Fibroblast of lung (primary cell): ENCODE measurements at places on chromosomes 2 and 18. TPM values are rescaled to one million over a fixed set of nuclear protein-coding genes. Genes with fewer than 3 reads are reported as not detected.

Gene RAB17
- 0.17 and 0.26 TPM in 2 replicates for total RNA-seq

Gene CETN1
- total RNA-seq: not detected in 2 replicates

Gene VWA3B
- total RNA-seq: 0.17 and 0.26 TPM in 2 replicates

Gene CRACDL
- total RNA-seq: under 0.01 TPM in 1 of 2 replicates, not detected in the other

Gene HEATR5B
- 16.7 and 22.0 TPM in 2 replicates for total RNA-seq

Gene CDH2
- total RNA-seq: 2.0 and 8.7 TPM in 2 replicates

GRCh38 chr2:202032846-202033316, 774 bp upstream of the FZD7 start:
- H3K4me3 ChIP-seq: peak overlapping the region; percentile 81
- DNase-seq: peak; percentile 60
- peaks cover 3% of the 10 kb centered on the region for H3K4me1 ChIP-seq
- H3K27ac ChIP-seq: peak overlapping the region; percentile 88
- peaks cover 8% of the 10 kb centered on the region for H3K36me3 ChIP-seq

DNA sequence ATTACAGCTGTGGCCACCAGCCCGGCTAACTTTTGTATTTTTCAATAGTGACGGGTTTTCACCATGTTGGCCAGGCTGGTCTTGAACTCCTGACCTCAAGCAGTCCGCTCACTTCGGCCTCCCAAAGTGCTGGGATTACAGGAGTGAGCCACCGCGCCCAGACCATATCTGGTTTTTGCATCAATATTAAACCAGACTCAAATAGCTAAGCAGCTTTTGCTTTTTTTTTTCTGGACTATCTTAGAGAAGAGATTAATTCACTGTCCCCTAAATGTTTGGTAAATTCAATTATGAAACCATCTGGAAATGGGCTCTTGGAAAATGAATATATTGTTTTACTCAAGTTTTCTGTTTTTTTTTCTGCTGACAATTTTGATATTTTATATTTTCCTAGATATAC, 183.7 kb downstream of the DOK6 start:
- no peak for DNase-seq
- no peaks in the 10 kb centered on the region for H3K27me3 ChIP-seq
- H3K4me1 ChIP-seq: no peaks in the 10 kb centered on the region
- H3K36me3 ChIP-seq: no peaks in the 10 kb centered on the region
- H3K27ac ChIP-seq: no peak overlapping the region
- H3K4me3 ChIP-seq: no peak overlapping the region

GRCh38 chr2:202215179-202215578, 23.2 kb downstream of the SUMO1 start:
- no peaks in the 10 kb centered on the region for H3K27me3 ChIP-seq
- H3K36me3 ChIP-seq: no peaks in the 10 kb centered on the region
- H3K4me3 ChIP-seq: no peak overlapping the region

DNA sequence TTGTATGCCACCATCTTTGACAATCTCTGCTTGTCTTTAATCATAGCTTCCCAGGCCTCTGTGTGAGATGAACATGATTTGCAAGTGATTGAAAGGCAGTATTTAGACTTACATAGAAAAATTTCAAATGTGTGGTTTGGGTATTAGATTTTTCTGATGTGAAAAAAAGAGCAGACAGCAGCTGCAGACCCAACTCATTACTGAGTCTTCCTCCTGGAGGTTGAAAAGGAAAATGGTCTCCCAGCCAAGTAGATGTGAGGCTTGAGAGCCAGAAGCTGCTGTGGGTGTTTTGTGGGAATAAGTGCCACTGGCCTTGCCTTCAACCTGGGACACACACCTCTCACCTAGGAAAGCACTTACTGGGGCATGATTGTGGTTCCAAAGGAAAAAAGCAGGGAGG, 92.5 kb downstream of the KCTD18 start:
- no peak overlapping the region for H3K27ac ChIP-seq
- no peak for DNase-seq
- H3K27me3 ChIP-seq: no peaks in the 10 kb centered on the region
- no peaks in the 10 kb centered on the region for H3K4me1 ChIP-seq
- H3K36me3 ChIP-seq: peaks cover 14% of the 10 kb centered on the region

GRCh38 chr2:149389506-149390167, 59.2 kb downstream of the LYPD6 start:
- H3K4me3 ChIP-seq: no peak overlapping the region
- DNase-seq: no peak
- no peaks in the 10 kb centered on the region for H3K27me3 ChIP-seq
- H3K36me3 ChIP-seq: no peaks in the 10 kb centered on the region

DNA sequence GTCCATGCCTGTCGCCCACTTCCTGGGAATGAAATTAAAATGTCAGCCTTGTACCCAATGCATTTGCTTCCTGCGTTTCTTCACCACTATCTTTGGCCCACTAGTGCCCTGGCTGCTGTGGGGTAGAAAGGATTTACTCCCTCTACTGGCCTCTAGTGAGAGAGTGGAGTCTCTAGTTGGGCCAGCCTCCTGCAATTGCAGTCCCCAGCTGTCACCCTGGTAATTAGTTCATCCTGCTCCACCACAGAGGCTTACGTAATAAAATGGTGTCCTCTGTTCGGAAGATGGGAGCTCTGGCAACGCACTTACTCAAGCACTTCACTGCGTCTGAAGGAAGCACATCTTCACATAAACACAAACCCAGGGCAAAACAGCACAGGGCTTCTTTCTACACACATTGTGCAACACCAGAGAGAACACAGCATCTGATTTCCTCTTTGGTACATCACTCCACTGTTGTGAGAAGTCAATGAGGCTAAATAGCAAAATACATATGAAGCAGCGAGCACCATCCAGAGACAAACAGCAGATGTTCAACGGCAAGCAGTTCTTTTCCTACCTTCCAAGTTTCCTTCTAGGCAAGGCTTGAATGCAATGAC, 274.6 kb downstream of the LRATD1 start:
- no peaks in the 10 kb centered on the region for H3K36me3 ChIP-seq
- H3K4me3 ChIP-seq: no peak overlapping the region
- H3K27me3 ChIP-seq: no peaks in the 10 kb centered on the region
- no peak for DNase-seq
- H3K27ac ChIP-seq: no peak overlapping the region

DNA sequence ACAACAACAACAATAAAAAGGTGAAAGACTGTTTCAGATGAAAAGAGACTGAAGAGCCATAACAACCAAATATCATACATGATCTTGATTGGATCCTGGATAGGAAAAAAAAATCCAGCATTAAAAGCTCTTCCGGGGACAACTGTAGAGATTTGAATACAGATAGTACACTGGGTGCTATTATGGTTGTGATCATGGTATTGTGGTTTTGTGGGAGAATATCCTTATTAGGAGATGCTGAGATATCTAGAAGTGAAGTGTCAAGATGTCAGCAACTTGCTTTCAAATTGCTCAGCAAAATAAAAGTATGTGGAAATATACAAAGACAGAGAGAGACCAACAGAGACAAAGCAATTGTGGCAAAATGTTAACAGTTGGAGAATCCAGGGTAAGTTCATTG, 15.5 kb upstream of the SPATA3 start:
- no peaks in the 10 kb centered on the region for H3K36me3 ChIP-seq
- H3K4me1 ChIP-seq: no peaks in the 10 kb centered on the region
- H3K27me3 ChIP-seq: peaks cover 6% of the 10 kb centered on the region
- H3K4me3 ChIP-seq: no peak overlapping the region
- H3K27ac ChIP-seq: no peak overlapping the region

- DNase-seq: no peak
- no peaks in the 10 kb centered on the region for H3K4me1 ChIP-seq
- peaks cover 8% of the 10 kb centered on the region for H3K27me3 ChIP-seq
- H3K36me3 ChIP-seq: no peaks in the 10 kb centered on the region
- no peak overlapping the region for H3K4me3 ChIP-seq
- H3K27ac ChIP-seq: no peak overlapping the region
Measured at GRCh38 chr18:79804130-79804787, 6.5 kb downstream of the KCNG2 start.

DNA sequence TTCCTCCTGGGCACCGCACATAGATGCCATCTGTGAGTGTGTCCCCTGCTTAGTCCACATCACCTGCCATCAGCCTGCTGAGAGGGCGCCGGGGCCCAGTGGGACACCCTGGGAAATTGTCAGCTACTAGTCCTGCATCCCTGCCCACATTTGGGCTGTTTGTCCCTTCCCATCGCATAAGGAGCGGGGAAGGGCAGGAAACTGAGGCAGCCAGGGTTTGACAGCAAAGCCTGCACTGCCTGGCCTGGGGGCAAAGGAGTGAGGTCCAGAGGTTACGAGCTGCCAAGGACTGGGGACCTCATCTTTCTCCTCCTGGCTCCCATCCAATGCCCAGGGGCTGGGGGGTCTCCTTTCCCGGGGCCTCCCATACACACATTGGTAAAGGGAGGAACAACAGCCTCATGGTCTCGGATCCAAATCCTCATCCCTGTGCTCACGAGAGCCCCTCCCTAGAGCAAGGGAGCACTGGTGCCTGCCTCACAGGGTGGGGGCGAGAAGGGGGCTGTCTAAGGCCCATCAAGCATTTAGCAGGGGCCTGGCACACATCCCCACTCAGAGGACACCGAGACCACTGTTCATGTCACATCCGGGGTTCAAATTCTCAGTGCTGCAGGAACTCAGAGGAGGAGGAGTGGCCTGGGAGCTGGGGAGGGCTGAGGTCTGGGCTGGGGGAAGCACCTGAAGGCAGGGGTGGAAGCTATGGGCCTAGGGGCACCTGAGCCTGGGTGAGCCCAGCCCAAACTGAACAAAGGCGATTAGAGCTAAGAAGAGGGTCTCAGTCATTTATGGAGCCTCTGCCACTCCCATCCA, 113.8 kb downstream of the SMAD7 start:
- no peak for DNase-seq
- peaks cover 24% of the 10 kb centered on the region for H3K4me1 ChIP-seq
- no peak overlapping the region for H3K27ac ChIP-seq
- peaks cover 2% of the 10 kb centered on the region for H3K36me3 ChIP-seq
- no peak overlapping the region for H3K4me3 ChIP-seq

- no peak for DNase-seq
- H3K36me3 ChIP-seq: no peaks in the 10 kb centered on the region
- no peak overlapping the region for H3K27ac ChIP-seq
- H3K4me3 ChIP-seq: no peak overlapping the region
- no peaks in the 10 kb centered on the region for H3K4me1 ChIP-seq
- peaks cover 2% of the 10 kb centered on the region for H3K27me3 ChIP-seq
Measured at GRCh38 chr2:65032019-65032975, 23.9 kb upstream of the CEP68 start.

DNA sequence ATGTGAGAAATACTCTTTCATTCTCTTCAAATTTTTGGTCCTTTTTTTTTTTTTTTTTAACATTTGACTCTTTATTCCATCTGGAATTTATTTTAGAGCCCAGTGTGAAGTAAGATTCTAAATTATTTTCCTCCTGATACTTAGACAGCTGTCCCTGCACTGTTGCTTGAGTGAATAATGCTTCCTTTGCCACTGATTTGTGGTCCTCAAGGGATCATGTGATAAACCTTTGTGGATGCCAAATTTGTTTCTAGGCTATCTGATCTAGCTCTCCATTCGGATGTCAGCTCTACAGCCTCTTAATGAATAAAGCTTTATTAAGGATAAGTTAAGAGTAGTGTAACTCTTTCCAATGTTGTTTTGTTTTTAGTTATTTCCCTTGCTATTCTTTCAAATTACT, 142.3 kb downstream of the SMAD7 start:
- no peak overlapping the region for H3K4me3 ChIP-seq
- no peaks in the 10 kb centered on the region for H3K27me3 ChIP-seq
- no peak for DNase-seq
- no peaks in the 10 kb centered on the region for H3K4me1 ChIP-seq
- no peak overlapping the region for H3K27ac ChIP-seq

DNA sequence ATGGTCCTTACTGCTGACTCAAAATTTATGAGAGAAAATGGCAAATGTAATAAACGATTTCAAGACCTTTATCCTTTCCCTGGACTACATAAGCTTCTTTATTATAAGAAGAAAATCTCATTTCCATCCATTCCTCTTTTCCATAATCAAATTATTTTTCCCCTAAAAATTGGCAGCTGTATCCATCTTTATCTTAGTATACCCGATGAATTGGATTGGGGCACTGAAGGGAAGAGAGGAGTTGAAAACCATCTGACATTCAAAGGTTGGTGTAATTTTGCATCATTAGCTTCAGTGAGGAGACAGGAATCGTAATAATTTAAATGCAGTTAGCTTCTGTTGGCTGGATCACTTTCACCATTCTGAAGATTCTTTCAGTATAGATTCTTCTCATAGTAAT, 574.1 kb downstream of the XIRP2 start:
- DNase-seq: no peak
- H3K27ac ChIP-seq: no peak overlapping the region
- no peaks in the 10 kb centered on the region for H3K27me3 ChIP-seq
- H3K4me1 ChIP-seq: no peaks in the 10 kb centered on the region
- H3K4me3 ChIP-seq: no peak overlapping the region
- no peaks in the 10 kb centered on the region for H3K36me3 ChIP-seq

- peaks cover 3% of the 10 kb centered on the region for H3K4me1 ChIP-seq
- no peak overlapping the region for H3K4me3 ChIP-seq
- peaks cover 2% of the 10 kb centered on the region for H3K36me3 ChIP-seq
- no peak overlapping the region for H3K27ac ChIP-seq
Measured at GRCh38 chr2:134362152-134362668, 108.3 kb downstream of the MGAT5 start.

DNA sequence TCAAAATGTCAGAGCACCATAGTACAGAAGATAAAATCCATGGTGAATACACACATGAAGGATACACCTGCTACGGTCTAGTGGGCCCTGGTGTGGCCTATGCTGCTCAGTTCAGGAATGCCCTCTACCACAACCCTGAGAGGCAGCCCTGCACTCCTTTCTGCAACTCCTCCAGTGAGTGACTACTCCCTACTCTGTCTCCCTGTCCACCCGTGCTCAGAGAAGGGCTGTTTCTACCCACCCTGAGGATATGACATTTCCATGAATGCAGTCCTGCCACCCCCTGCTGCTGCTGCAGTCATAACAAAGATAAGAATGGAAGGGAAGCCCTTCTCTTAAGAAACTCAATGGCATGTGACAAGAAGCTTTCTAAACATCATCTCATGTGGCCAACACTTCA, 137.0 kb downstream of the EN1 start:
- no peak overlapping the region for H3K4me3 ChIP-seq
- peaks cover 3% of the 10 kb centered on the region for H3K27me3 ChIP-seq
- no peak for DNase-seq
- no peaks in the 10 kb centered on the region for H3K36me3 ChIP-seq
- no peak overlapping the region for H3K27ac ChIP-seq

- no peak overlapping the region for H3K27ac ChIP-seq
- DNase-seq: no peak
- H3K4me3 ChIP-seq: no peak overlapping the region
Measured at GRCh38 chr2:84886791-84887190, 5.9 kb upstream of the TRABD2A start.

- no peak overlapping the region for H3K27ac ChIP-seq
- no peak overlapping the region for H3K4me3 ChIP-seq
- no peaks in the 10 kb centered on the region for H3K36me3 ChIP-seq
- H3K27me3 ChIP-seq: no peaks in the 10 kb centered on the region
- no peaks in the 10 kb centered on the region for H3K4me1 ChIP-seq
Measured at GRCh38 chr2:207819839-207820784, 50.4 kb upstream of the FZD5 start.

GRCh38 chr2:176091329-176092258, 927 bp upstream of the HOXD13 start:
- H3K27me3 ChIP-seq: peaks cover 81% of the 10 kb centered on the region
- no peaks in the 10 kb centered on the region for H3K36me3 ChIP-seq
